Left ventricle myocardium inferior (tissue), 1 donor: ENCODE measurements at places on chromosomes 12 and 14. TPM values are rescaled to one million over a fixed set of nuclear protein-coding genes. Genes with fewer than 3 reads are reported as not detected.

The P2RX7 gene
- total RNA-seq: 1.6 TPM

The MYH6 gene
- 1,823 TPM for total RNA-seq

GRCh38 chr12:12240662-12241340 lies 26.0 kb downstream of the LRP6 start:
- H3K4me1 ChIP-seq: peaks cover 22% of the 10 kb centered on the region
- DNase-seq: no peak
- peaks cover 6% of the 10 kb centered on the region for H3K36me3 ChIP-seq
- no peaks in the 10 kb centered on the region for H3K27me3 ChIP-seq
- no peak overlapping the region for H3K4me3 ChIP-seq
- H3K27ac ChIP-seq: peak overlapping the region; percentile 13

DNA sequence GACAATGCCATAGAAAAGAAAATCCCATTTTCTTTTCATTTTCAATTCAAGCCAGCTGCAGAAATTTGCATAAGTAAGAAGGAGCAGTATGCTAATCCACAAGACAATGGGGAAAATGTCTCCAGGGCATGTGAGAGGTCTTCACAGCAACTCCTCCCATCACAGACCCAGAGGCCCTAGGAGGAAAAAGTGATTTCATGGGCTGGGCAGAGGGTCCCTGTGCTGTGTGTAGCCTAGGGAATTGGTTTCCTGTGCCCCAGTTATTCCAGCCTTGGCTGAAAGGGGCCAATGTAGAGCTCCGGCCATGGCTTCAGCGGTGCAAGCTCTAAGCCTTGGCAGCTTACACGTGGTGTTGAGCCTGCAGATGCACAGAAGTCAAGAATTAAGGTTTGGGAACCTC lies 211.4 kb downstream of the CCDC59 start:
- no peaks in the 10 kb centered on the region for H3K36me3 ChIP-seq
- H3K27me3 ChIP-seq: no peaks in the 10 kb centered on the region
- H3K4me3 ChIP-seq: no peak overlapping the region

- no peak overlapping the region for H3K4me3 ChIP-seq
- H3K4me1 ChIP-seq: no peaks in the 10 kb centered on the region
- no peak for DNase-seq
- H3K27ac ChIP-seq: no peak overlapping the region
Observed at GRCh38 chr14:102971836-102972606, 49.6 kb downstream of the AMN start.

GRCh38 chr12:102364709-102365108 lies 115.7 kb downstream of the IGF1 start:
- H3K36me3 ChIP-seq: no peaks in the 10 kb centered on the region
- H3K4me1 ChIP-seq: no peaks in the 10 kb centered on the region
- no peak overlapping the region for H3K27ac ChIP-seq
- H3K27me3 ChIP-seq: no peaks in the 10 kb centered on the region

DNA sequence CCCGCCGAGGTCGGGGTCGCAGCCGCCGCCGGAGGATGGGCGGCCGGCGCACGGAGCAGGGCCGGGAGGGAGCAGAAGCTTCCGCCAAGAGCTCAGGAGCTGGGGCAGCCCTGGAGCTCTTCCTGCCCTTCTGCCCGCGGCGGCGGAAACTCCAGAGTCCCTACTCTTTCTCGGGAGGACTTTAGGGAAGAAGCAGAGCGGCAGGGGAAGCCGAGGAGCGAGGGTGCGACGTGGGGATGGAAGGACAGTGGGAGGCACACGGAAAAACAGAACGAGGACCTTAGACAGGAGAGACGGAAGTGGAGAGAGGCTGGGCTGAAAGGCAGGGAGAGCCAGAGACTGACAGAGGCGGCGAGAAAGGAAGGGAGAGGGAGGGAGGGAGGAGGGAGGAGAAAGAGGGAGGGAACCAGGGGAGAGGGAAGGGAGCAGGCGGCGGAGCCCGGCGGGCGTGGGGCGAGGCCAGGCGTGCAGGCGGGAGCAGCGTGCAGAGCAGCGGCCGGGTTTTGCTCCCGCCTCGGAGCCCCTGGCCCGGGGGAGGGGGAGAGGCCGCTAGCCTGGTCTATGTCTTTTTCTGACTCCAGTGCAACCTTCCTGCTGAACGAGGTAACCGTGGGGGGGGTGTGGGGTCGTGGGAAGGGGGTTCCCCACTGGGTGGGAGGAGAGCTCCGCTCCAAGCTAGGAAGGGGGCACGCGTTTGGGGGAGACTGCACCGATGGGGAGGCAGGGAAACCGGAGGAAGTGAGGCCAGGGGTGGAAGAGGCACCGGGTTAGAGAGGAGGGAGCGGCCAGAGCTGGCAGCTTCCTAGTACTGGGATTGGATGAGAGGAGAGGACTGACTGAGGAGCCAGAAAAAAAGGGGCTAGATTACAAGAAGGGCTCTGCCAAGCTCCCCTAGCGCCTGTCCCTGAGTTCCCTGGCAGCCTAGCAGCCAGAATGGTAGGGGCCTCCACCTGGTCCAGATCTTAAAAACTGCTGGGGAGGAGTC lies 2.9 kb upstream of the CACNB3 start:
- peaks cover 51% of the 10 kb centered on the region for H3K4me1 ChIP-seq
- peak overlapping the region; percentile 95 for H3K4me3 ChIP-seq
- no peaks in the 10 kb centered on the region for H3K27me3 ChIP-seq

GRCh38 chr12:13534645-13535398 lies 338.3 kb downstream of the EMP1 start:
- peaks cover 3% of the 10 kb centered on the region for H3K4me1 ChIP-seq
- H3K27me3 ChIP-seq: peaks cover 74% of the 10 kb centered on the region
- no peaks in the 10 kb centered on the region for H3K36me3 ChIP-seq
- peak overlapping the region; percentile 42 for H3K4me3 ChIP-seq
- peak overlapping the region; percentile 38 for H3K27ac ChIP-seq
- DNase-seq: peak; percentile 68

GRCh38 chr12:25518512-25518911 lies 34.6 kb downstream of the LMNTD1 start:
- DNase-seq: no peak
- H3K36me3 ChIP-seq: no peaks in the 10 kb centered on the region
- H3K4me3 ChIP-seq: no peak overlapping the region
- H3K27ac ChIP-seq: no peak overlapping the region
- no peaks in the 10 kb centered on the region for H3K27me3 ChIP-seq

GRCh38 chr12:68505970-68506369 lies 104.7 kb upstream of the RAP1B start:
- H3K27me3 ChIP-seq: no peaks in the 10 kb centered on the region
- no peak for DNase-seq
- H3K4me1 ChIP-seq: no peaks in the 10 kb centered on the region

DNA sequence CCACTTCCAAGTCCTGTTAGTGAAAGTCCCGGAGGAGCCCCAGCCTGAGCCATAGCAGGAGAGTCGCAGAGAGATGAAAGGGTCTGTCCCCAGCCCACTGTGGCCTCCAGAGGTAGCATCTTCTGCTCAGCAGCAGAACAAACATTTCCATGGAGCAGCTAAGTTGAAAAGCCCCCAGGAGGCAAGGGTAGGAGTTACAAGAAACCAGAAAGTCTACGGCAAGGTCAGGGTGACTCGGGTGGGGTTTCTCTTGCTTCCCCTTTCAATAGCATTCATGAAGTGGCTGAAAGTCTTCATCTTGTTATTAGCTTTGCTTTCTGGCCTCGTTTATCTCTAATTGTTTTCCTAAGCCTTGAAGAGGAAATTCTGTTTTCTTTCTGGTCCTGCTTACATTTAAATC lies 151.2 kb upstream of the DIO3 start:
- no peak for DNase-seq
- peaks cover 55% of the 10 kb centered on the region for H3K27me3 ChIP-seq
- H3K4me1 ChIP-seq: no peaks in the 10 kb centered on the region
- H3K4me3 ChIP-seq: no peak overlapping the region
- no peaks in the 10 kb centered on the region for H3K36me3 ChIP-seq

DNA sequence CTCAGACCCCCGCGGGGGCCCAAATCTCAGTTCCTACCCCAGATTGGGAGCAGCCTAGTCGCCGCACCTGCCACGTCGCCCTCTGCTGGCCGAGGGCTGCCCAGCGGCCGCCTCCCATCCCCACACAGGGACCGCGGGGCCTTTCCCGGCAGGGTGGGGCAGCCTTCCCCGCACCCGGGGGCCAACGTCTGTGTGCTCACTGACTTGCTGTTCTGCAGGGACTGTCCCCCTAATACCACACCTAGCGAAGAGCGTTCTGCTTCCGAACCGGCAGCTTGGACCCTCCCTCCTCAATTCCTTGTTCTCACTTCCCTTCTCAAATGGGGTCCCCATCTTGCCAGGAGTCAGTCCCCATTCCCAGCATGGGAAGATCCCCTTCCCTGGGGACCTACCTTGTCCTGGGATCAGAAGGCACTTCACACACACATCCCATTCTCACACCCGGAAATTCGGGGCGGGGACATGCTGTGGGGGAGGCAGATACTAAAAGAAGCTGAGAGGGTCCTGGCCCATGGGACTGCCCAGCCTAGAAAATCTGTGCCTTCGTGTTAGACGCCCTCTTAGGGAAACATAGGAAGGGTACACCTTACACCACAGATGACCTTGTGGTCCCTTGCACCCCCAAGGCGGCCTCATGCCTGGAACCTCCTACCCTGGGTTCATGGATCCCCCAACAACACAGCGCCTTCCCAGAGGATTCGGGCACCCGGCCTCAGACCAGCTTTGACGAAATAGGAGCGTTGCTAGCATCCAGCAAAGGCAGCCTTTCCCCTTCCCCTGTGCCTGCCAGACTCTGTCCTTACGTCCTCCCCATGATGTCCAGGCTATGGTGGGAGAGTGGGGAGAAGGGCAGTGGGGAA lies 16.4 kb downstream of the ACVRL1 start:
- H3K27ac ChIP-seq: peak overlapping the region; percentile 82
- peak; percentile 76 for DNase-seq
- peak overlapping the region; percentile 38 for H3K4me3 ChIP-seq
- H3K4me1 ChIP-seq: peaks cover 55% of the 10 kb centered on the region
- no peaks in the 10 kb centered on the region for H3K27me3 ChIP-seq
